Esophagus squamous epithelium (tissue), 5 donors: ENCODE measurements at places on chromosomes 16 and 17.

DNA sequence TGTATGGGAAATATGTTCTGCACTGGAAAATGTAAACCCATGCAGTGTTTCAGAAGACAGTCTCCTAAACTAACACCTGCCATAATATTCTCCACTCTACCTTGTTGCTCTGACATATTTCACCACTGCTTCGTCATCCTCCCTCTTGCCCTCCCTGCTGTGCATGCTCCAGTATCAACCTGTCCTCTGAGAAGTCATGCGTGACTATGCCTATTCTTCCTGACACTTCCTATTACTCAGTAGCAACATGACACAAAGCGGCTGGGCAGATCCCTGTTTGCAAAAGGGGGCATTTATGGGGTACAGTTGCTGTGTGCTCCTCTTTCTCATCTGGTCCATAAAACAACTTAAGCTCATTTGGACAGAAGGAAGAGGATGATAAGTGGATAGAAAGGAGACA is 805.6 kb upstream of the EEF2KMT start:
- no peak for DNase-seq

DNA sequence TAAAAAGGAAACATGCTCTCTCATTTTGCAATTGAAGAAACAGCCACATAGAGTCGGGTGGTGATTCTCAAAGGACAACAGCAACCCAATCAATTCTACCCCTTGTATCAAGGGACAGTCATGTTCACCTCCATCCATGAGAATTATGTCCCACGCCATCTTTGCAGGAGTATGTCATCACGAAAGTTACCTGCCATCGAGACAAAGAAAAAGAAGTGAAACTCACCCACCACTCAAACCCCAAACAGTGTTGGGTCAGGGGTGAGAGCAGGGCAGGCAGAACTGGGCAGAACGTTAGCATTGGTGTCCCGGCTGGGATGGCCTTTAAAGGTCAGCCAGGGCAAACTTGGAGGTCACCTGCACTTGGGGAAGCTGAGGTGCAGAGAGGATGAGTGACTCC is 24.2 kb upstream of the HNF1B start:
- DNase-seq: no peak

DNA sequence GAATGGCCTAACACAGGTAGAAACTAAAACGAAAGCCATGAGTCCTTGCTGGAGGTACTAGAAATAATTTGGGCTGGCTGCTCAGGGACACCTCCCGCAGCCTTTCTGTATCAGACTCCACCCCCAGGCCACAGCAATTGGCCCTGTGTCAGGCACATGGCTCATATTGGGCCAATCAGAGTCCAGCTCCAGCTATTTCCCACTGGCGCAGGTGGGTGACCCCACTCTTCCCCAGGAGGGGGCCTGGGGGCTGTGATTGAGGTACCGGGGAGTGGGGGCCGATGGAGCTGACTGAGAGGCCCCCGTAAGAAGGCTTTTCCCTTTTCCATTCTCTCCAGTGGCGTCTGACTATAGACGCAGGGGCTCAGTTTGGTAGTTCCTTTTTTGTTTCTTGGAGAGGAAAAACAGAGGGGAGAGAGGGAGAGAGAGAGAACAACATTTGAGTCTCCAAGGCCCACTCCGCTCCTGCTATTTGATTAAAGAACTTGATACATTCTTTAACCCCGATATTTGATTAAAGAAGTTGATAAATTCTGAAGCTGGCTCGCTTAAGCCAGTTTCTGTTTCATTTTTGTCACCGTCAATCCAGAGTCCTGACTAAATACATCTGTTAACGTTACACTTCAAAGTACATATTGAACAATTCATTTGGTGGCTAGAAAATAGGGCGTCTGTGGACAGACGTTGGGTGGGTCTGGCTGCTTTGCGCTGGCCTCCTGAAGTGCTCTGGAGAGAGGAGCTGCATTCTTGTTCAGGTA is 26.3 kb downstream of the FOXL1 start:
- no peak for DNase-seq

- DNase-seq: peak; percentile 45
Measured at GRCh38 chr16:67514382-67514828, 14.2 kb upstream of the RIPOR1 start.

DNA sequence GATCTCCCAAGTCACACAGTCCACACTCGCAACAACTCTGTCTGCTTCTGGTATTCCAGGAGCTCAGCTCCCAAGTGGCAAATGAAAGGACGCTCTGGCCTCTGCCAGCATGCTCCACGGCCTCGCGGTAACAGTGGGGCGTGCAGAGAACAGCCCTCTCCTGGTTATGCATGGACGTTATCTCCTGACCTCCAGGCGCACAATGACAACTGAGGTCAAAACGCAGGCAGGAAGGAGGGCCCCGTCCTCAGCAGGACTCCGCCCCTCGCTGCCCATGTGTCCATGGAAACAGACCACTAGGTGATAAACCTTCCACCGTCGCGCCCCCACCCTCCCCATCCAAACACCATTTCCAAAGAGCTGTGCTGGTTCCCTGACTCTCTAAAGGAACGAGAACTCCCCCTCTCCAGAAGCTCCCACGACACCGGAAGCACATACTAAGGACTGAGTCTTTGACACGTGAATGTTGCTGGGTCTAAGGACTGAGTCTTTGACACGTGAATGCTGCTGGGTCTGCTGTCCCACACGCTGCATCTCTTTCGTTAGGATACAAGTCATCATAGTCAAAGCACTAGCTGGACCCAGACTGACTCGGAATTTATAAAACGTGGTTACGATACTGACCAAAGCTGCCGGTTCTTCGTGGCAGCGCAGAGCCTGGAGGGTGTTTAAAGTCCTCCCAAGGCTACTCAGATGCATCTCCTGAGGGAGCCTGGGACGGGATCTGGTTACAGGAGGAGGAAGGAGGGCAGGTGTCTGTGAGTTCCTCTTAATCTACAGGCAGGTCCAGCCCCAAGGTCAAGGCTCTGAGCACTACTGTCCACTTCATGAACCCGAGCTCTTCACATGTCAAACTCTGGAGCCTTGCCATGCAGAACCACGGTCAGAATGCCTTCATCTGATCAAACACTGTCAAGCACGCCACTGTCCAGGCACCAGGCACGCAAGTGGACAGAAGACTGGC is 43.9 kb downstream of the KLHDC4 start:
- DNase-seq: no peak

GRCh38 chr16:73916829-73917594 is 379.6 kb upstream of the PSMD7 start:
- no peak for DNase-seq

GRCh38 chr16:84379709-84380362 is 11.5 kb downstream of the ATP2C2 start:
- no peak for DNase-seq

DNA sequence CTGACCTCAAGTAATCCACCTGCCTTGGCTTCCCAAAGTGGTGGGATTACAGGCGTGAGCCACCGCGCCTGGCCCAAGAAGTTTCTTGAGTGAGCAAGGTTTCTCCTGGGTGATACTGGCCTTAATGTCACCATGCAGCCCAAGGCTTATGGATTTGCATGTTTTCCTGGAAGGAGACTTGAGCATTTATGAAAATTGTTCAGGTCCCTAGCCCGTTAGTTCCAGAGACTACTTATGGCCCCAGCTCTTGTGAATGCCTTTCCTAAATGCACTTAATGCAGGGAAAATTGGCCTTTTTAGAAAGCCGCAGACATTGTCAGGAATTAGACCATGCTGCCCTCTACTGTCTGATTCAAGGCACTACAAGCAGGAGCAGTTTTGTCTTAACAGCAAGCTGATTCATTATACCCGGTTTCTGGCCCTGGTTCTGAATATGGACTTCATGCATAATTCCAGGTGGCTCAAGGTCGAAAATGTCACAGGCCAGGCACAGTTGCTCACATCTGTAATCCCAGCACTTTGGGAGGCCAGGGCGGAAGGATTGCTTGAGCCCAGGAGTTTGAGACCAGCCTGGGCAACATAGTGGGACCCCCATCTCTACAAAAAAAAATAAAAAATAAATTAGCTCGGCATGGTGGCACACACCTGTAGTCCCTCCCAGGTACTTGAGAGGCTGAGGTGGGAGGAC is 91.3 kb downstream of the SNX29 start:
- DNase-seq: no peak

- DNase-seq: no peak
Measured at GRCh38 chr17:10337976-10338375, 34.8 kb downstream of the MYH13 start.

DNA sequence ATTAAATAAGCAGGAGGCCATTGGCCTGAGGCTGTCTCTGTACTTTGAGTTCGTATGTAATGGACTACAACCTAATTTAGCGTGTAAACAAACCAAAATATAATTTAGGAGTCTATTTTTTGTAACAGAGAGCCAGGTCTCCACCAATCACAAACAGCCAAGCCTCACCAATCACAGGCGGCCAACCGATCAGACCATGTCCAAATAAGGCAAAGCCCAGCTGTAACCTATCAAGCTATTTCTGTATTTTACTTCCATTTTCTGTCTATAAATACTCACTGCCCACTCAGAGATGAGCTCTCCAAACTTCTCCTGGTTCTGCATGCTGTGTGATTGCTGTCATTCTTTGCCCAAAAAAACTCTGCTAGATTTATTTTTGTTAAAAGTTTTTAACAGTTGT is 322.7 kb downstream of the NPIPA8 start:
- DNase-seq: no peak

DNA sequence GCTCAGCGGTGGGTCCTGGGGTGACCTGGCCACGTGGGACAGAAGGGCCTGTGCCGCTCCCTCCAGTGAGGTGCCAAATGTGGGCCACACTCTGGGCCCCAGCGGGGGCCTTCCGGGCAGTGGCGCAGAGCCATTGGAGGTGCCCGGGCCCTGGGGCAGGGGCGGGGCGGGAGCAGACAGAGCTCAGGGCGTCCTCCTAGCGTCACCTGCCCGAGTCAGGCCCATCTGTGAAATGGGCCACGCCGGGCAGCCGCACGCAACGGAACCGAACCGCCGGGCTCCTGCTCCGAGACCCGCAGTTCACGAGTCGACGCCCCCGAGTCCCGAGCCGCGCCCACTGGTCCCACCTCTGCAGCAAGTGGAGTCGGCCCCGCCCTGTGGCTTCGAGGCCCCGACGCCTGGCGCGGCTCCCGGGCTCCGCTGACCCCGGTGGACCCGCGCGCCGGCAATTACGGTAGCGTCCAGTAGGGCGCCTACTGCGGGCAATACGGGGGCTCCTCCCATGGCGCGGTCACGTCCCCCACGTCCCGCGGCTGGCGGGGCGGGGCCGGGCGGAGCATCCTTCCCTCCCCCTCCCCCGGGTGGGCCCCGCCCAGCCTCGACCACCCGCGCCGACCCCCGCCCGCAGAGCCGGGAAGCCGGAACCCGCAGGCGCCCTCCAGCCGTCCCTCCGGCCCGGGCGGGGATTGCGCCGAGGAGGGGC is 1.9 kb downstream of the SLC16A3 start:
- DNase-seq: no peak

GRCh38 chr17:33373273-33373672 is 80.2 kb upstream of the ASIC2 start:
- no peak for DNase-seq

GRCh38 chr17:78266231-78266631 is 34.8 kb downstream of the TMEM235 start:
- no peak for DNase-seq

DNA sequence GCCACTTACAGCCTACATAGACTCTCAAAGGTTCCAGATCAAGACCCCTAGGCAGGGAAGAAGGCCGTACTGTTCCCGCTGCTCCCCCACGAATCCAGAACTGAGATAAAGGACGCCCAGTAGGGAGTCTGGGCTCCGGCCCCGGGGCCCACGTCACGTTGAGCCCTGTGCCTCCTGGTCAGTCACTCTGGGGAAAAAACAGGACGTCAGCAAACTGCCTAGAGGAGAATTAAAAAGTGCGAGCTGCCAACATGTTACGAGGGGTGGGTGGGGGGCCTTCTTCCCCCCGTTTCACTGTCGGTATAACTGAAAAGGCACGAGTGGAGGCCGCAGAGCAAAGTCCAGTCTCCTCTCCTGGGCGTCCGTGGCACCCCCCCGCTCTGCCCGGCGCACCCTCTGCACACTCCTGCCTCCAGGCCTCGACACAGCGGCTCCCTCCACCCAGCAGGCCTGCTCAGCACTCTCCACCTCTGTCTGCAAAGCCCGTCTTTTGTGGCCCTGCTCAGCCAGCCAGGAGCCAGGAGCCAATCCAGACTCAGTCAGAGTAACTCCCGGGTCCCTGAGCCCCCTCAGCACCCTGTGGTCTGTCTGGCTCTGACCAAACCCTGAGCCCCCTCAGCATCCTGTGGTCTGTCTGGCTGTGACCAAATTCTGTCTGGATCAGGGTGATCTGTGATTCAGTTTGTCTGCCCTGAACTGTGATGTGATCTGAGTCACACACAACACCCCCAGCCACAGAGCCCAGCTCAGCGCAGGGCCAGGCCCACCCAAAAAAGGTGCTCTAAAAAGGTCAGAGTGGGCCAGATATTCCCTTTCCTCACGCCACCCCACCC is 6.2 kb downstream of the ITGAE start:
- no peak for DNase-seq

GRCh38 chr16:13463619-13464018 is 456.3 kb upstream of the ERCC4 start:
- no peak for DNase-seq

DNA sequence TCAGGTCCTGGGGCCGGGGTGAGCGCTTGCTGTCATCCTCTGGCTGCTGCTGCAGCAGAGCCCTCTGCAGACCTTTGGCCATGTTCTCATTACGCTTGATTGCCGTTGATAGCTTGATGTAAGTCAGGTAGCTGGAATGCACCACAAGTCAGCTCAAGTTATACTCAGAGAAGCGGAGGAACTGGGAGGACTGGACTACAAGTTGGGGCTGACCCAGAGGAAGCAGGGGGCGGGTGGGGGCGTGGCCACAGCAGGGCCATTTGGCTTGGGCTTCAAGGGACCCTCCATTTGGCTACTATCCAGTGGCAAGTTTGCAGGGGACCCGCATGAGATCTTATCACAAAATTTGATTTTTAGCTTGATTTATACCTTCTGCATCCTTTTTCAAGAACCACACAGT is 19.0 kb upstream of the EVPL start:
- no peak for DNase-seq

GRCh38 chr17:57860414-57860999 is 10.7 kb upstream of the MRPS23 start:
- no peak for DNase-seq

DNA sequence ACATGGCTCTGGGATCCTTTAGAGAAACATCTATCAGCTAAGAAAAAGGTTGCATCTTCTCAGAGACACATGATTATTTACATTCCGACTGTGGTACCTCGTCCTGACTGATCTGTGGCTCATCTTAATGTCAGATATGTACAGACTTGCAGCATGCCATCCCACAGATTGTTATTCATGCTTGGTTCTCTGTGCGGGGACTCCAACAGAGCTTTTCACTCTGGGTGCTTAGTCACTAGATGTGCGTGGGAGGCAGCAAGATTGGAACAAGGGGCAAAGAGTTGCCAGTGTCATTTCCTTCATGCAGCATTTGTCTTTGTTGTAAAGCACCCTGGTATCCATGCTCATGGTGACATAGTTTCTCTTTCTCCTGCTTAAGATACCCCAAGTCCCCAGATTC is 179.1 kb upstream of the CACNG5 start:
- no peak for DNase-seq

GRCh38 chr17:37116671-37117185 is 168.0 kb downstream of the AATF start:
- no peak for DNase-seq

GRCh38 chr16:57621521-57622271 is 6.7 kb upstream of the ADGRG1 start:
- no peak for DNase-seq
